ENCODE measurements at places on chromosomes 6 and 20.

- DNase-seq: no peak
These were observed 58.9 kb downstream of the GMDS start for GRCh38 chr6:2186516-2186915.

- no peak for DNase-seq
These were observed 238.0 kb downstream of the KHDC1L start for GRCh38 chr6:72987301-72987700.

- DNase-seq: no peak
These were observed 225.4 kb downstream of the PRL start for GRCh38 chr6:22071270-22072041.

GRCh38 chr6:44000164-44000842, 126.9 kb downstream of the MRPL14 start:
- DNase-seq: no peak

DNA sequence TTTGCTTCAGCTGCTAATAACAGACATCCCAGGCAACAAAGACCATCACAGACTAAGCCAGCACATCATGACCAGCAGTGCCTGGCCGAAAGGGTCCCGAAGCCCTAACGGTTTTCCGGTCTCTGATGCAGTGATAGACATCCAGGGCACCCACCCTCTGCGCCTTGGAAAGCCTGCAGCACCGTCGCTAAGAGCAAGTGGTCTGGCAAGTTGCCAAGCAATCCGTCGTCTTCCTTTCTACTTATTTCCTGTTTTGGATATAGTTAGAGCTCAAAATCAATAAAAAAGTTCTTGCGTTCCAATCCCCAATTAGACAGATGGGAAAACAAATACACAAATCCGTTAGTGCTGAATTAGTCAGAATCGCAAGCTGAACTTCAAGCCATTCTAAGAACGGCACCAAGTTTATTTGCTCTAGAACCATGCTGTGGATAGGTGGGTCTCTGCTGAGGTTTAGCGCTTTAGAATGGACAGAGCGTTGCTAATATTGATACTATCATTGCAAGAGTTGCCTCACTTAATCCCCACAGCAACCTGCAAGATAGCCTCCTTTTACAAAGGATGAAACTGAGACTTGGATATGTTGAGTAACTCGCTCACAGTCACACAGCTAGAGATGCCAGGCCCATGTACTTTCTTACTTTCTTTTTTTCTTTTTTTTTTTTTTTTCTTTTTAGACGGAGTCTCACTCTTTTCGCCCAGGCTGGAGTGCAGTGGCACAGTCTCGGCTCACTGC, 163.3 kb upstream of the SNX9 start:
- no peak for DNase-seq

DNA sequence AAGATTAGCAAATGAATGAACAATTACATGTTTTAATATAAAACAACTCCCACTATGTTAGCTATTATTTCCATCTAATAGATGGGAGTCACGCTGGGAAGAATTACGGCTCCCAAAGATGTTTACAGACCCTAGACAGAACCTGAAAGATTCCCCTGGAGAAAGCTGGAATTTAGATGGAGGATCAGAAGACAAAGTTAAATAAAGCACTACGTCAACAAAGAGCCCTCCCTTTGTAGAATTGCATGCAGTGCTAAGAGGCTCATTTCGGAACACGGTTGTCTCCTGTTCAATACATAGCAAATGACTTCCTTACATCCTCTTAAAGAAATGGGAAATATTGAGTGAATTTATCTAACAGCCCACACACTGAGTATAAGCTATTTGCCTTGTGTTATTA, 328.3 kb downstream of the CBLN4 start:
- no peak for DNase-seq
